Right atrium auricular region (tissue), 2 donors: ENCODE measurements at places on chromosomes 7 and 10. TPM values are rescaled to one million over a fixed set of nuclear protein-coding genes. Genes with fewer than 3 reads are reported as not detected.

The ZPBP gene
- total RNA-seq = not detected

The SHH gene
- total RNA-seq = not detected

The CHN2 gene
- total RNA-seq = 6.6 TPM

The MEOX2 gene
- total RNA-seq = 4.5 TPM

The FOXI2 gene
- total RNA-seq = not detected

- H3K4me1 ChIP-seq = no peaks in the 10 kb centered on the region
- no peaks in the 10 kb centered on the region for H3K27me3 ChIP-seq
- no peak overlapping the region for H3K27ac ChIP-seq
- no peak overlapping the region for H3K4me3 ChIP-seq
- no peak for DNase-seq
Measured at GRCh38 chr10:129707406-129708388, 240.7 kb downstream of the MGMT start.

- H3K36me3 ChIP-seq = no peaks in the 10 kb centered on the region
- no peak overlapping the region for H3K27ac ChIP-seq
- no peak for DNase-seq
Measured at GRCh38 chr10:86545101-86545500, 23.5 kb upstream of the WAPL start.

- peaks cover 7% of the 10 kb centered on the region for H3K4me1 ChIP-seq
- H3K27me3 ChIP-seq = no peaks in the 10 kb centered on the region
- no peaks in the 10 kb centered on the region for H3K36me3 ChIP-seq
- peak; percentile 84 for DNase-seq
- no peak overlapping the region for H3K4me3 ChIP-seq
Measured at GRCh38 chr7:28093623-28094232, 86.9 kb downstream of the JAZF1 start.

DNA sequence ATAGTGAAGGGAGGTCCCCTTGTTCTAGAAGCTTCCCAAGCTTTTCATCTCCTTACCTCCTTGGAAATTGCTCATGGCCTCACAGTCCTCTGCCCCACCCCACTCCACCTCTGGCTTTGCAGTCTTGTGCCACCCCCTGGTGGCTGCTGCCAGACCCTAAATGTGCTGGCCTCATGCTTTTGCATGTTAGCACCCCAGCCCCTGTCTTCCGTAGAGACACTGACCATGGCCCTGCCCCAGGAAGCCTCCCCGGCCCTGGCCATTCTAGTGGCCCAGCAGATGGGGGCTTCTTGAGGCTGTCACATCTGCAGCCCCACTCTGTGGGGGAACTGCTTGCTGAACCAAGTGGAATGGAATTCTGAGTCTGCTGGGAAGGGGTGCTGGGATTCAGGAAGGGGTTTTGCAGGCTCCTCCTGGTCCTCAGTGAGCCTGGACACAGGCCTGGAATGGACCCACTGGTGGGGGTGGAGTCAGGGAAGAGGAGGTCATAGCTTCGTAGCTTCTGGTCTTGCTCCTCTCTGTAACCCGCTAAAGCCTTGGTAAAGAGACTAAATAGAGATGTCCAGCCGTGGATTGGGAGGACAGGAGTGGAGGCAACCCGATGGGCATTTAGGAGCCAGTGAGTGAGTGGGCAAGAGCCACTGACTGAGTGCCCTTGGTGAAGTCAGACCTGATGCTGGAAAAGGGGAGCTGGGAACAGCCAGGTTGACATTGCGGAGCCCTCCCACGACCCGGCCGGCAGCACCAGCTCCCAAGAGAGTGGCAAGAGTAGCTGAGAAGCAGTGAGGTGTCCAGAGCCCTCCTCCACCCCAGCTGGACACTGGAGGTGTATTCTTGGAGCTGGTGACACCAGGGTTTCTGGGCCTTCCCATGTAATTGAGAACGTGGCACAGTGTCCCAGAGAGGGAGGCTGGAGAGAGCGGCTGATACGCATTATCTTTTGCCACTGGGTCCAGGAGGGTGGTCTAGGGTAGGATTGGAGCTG is 20.9 kb downstream of the RAMP3 start:
- no peak for DNase-seq
- H3K4me3 ChIP-seq = no peak overlapping the region
- H3K27ac ChIP-seq = no peak overlapping the region
- no peaks in the 10 kb centered on the region for H3K27me3 ChIP-seq

- peaks cover 25% of the 10 kb centered on the region for H3K4me1 ChIP-seq
- no peaks in the 10 kb centered on the region for H3K27me3 ChIP-seq
- no peak overlapping the region for H3K4me3 ChIP-seq
- no peaks in the 10 kb centered on the region for H3K36me3 ChIP-seq
Measured at GRCh38 chr10:15253951-15254807, 85.7 kb upstream of the NMT2 start.

GRCh38 chr7:123819001-123819400 is 26.0 kb upstream of the HYAL4 start:
- H3K27ac ChIP-seq = no peak overlapping the region
- H3K4me1 ChIP-seq = no peaks in the 10 kb centered on the region
- no peaks in the 10 kb centered on the region for H3K27me3 ChIP-seq
- no peak for DNase-seq

DNA sequence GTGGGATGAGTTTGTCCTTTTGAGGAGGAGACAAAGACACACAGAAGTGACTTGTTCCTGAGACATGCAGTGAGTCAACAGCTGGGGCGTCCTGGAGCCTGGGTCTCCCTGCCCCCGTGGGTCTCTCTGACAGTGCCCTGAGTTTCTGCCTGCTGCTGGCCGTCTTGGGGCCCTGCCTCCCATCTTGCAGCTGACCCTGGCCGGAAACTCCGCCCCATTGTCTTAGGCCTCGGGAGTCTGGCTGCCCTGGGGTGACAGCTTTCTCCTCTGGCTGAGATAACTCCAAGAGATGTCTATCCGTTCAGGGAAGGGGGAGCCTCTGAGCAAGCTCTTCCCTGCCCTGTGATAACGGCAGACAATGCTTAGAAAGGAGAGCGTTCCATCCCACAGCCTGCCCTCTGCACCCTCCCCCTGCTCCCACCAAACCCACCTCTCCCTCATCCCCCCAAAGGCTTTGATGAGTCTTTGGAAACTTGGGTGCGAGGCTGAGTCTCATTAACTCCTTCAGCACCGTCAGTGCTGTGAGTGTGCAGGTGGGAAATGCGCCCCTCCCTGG is 69.5 kb upstream of the PODXL start:
- peaks cover 85% of the 10 kb centered on the region for H3K4me1 ChIP-seq
- H3K36me3 ChIP-seq = no peaks in the 10 kb centered on the region
- DNase-seq = peak; percentile 72
- H3K27ac ChIP-seq = peak overlapping the region; percentile 28

GRCh38 chr10:27642023-27642589 is 103.5 kb downstream of the MKX start:
- no peaks in the 10 kb centered on the region for H3K4me1 ChIP-seq
- no peaks in the 10 kb centered on the region for H3K36me3 ChIP-seq
- H3K27me3 ChIP-seq = no peaks in the 10 kb centered on the region
- no peak overlapping the region for H3K27ac ChIP-seq
- no peak for DNase-seq
- no peak overlapping the region for H3K4me3 ChIP-seq

DNA sequence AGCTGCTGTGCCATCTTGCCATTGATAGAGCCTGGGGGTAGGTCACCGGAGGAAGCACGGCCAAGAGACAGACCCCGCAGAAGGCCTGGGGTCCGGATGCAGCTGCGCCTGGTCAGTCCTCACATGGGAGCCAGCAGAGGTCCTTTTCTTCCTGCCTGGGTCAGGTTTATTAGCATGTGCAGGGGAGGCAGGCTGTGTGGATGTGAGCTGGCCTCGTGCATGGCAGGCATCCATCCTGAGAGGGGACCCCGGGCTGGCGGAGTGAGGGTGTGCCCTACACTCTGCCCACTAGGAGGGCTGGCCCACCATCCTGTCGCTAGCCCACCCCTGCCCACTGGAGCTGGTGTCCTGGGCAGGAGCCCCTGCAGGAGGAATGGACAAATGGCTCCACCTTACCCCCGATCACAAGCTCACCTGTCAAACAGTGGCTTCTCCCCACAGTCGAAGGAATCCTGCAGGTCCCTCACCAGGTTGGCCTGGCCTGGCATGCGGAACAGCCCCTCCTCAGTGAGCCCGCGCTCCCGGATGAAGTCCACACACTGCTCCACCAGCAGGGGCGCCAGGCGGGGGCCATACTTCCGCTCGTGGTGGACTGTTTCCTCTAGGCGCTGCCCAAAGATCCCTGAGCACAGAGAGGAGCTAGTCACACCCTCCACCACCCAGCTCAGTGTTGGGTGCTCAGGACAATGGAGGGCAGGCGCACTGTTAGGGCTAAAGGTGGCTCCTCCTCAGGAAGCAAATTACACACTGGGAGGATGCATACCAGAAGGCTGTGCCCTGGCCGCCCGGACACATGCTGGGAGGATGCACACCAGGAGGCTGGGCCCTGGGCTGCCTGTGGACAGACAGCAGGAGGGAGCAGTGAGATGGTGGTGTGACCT is 145.4 kb downstream of the ARHGAP22 start:
- DNase-seq = peak; percentile 55
- H3K27me3 ChIP-seq = no peaks in the 10 kb centered on the region
- no peak overlapping the region for H3K27ac ChIP-seq

DNA sequence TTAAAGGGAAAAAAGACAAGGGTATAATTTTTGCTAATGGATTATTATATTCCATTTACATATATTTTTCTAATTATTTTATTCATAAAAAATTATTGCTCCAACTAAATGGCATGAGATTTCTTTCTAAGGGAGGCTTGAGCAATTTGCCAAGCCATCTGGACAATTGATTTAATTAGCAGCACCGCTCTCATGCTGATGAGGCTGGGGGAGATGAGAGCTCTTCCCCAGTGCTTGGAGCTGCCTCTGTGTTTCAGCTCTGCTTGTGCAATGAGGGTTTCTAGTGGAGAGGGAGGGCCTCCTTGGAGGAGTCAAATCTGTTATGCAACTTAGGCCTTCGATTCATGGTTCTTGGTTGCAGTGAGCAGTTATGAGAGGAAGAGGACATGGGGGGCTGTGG is 574.3 kb downstream of the TCERG1L start:
- no peaks in the 10 kb centered on the region for H3K27me3 ChIP-seq
- H3K36me3 ChIP-seq = no peaks in the 10 kb centered on the region
- no peak for DNase-seq
- no peak overlapping the region for H3K27ac ChIP-seq

DNA sequence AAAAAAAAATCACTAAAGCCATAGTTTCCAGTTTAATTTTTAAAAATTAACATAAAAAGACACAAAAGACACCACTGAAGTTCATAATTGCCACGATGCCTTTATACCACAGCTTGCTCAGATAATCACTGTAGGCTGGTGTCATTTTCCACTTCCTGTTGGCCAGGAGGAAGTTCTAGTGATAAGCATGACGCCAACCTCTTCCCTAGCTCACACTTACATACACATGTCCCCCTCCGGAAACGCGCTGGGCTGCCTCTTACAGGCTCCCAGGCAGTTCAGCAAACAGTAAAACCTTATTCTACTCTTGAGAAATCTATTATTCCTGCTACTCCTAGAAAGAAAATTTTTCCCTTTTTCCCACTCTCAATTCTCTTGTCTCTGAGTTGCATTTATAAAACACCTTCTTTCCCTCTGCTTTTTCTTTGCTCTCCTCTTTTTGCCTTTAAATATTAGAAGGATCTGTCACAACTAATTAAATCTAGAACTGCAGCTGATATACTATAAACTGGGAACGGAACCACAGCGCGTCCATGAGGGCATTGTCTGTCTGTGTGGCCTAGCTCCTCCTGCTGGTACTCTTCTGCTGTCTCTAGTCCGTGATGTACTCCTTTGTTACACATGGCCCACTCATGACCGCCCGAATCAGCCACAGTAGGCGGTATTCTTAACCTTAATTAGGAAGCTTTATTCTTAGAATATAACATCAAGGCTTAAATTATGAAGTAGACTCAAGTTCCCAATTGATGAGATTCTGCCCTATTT is 664.9 kb downstream of the CNTNAP2 start:
- no peak for DNase-seq
- no peak overlapping the region for H3K27ac ChIP-seq
- H3K4me3 ChIP-seq = no peak overlapping the region
- no peaks in the 10 kb centered on the region for H3K36me3 ChIP-seq

GRCh38 chr7:68748934-68749900 is 849.1 kb upstream of the AUTS2 start:
- DNase-seq = no peak
- H3K27ac ChIP-seq = no peak overlapping the region

DNA sequence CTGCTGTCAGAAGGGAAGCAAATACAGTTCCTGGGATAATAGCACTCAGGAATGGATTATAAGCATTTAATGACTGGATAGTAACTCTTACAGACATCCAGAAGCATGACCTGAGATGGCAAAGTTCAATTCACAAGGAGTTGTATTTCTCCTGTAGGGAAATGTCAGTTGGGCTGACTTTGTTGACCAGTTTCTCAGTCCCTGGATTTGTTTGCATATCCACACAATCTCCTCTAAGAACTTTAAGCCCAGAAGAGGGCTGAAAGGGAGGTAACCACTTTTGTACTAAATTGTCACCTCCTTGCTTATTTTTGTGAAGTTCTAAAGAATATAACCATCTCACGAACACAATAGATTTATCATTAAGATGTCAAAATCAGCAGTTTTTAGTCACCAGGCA is 140.3 kb downstream of the SEMA3D start:
- H3K4me3 ChIP-seq = no peak overlapping the region
- H3K4me1 ChIP-seq = no peaks in the 10 kb centered on the region
- H3K27ac ChIP-seq = no peak overlapping the region
- no peaks in the 10 kb centered on the region for H3K27me3 ChIP-seq

DNA sequence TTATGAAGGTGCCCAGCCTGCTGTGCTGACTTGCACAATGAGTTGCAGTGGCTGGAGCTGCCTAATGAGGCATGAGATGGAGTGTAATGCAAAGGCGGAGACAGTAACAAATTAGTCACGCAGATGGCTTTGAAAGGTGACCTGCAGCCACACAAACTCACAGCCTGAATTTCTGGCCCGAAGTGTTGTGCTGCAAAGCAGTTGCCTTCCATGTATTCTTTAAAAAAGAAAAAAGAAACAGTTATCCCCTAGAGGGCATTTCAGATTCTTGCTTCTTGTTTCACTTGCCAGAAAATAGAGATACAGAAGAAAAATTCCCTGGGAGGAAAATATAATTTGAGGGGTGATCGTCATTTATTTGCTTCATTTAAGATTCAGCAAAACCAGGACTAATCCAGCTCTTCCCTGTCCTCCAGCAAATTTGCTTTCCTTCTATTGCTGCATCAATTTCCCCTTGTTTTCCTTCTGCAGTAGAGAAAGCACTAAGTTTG is 239.9 kb downstream of the ADRA2A start:
- H3K27ac ChIP-seq = no peak overlapping the region
- no peak overlapping the region for H3K4me3 ChIP-seq
- no peaks in the 10 kb centered on the region for H3K27me3 ChIP-seq
- no peak for DNase-seq
- H3K36me3 ChIP-seq = no peaks in the 10 kb centered on the region

DNA sequence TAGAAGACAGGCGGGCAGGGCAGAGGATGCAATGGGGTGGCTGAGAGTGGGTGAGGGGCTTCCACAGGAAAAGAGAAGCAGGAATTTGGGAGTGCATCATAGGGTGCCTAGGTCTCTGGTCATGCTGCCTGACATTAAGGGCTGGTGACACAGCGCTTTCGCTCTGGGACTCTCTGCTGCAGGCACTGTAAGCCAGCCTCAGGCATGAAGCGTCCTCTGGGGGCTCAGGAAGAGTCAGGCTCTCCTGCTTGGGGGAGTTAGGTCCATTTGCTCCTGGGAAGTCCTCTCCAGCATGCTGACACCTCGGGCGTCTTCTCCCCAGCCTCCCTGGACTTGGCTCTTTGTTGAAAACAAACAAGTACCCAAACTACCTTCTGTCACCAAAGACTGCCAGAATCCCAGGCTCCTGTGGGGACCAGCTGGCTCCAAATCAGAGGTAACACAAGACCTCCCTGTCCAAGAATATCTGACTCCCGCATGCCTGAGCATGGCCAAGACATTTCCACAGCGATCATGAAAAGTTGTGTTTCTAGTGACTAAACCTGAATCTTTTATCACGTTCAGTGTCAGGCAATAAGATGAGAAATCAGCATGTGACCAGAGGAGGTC is 55.4 kb downstream of the GPR26 start:
- DNase-seq = no peak
- H3K27me3 ChIP-seq = no peaks in the 10 kb centered on the region
- H3K27ac ChIP-seq = no peak overlapping the region
- no peak overlapping the region for H3K4me3 ChIP-seq
- H3K4me1 ChIP-seq = no peaks in the 10 kb centered on the region
